MG63 (cell line): ENCODE measurements at places on chromosomes 3 and 15. TPM values are rescaled to one million over a fixed set of nuclear protein-coding genes. Genes with fewer than 3 reads are reported as not detected.

The C3orf33 gene
- 5.1 and 11.5 TPM in 2 replicates for total RNA-seq

The SLC22A13 gene
- not detected in 2 replicates for total RNA-seq

The B3GALNT1 gene
- 36.9 and 70.2 TPM in 2 replicates for total RNA-seq

The ZIC1 gene
- 24.3 and 31.9 TPM in 2 replicates for total RNA-seq

DNA sequence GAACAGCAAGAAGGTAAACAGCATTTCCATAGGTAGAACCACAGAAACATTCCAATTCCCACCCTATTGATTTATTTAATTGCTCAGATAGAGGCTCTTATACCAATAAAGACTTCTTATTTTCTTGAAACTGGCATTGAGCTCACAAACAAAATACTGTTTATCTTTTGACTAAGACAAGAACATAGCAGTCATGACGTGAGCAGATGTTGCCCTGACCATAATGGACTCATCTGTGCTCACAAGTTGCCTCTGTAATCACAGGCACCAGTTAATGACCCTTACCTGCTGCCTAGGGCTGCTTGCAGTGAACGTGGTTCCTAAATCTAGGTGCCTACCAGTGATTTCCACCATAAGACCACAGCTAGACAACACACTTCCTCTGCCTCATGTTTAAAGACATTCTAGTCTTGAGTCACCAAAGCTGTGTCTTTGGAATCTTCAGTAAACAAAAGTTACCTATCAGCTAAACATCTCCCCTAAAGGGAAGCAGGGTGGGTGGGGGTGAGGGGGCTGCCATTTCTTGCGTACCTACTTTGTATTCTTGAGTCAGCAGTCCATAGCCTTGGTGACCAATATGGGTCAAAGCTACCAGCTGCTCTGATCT is 2.1 kb downstream of the FYCO1 start:
- no peak for DNase-seq

DNA sequence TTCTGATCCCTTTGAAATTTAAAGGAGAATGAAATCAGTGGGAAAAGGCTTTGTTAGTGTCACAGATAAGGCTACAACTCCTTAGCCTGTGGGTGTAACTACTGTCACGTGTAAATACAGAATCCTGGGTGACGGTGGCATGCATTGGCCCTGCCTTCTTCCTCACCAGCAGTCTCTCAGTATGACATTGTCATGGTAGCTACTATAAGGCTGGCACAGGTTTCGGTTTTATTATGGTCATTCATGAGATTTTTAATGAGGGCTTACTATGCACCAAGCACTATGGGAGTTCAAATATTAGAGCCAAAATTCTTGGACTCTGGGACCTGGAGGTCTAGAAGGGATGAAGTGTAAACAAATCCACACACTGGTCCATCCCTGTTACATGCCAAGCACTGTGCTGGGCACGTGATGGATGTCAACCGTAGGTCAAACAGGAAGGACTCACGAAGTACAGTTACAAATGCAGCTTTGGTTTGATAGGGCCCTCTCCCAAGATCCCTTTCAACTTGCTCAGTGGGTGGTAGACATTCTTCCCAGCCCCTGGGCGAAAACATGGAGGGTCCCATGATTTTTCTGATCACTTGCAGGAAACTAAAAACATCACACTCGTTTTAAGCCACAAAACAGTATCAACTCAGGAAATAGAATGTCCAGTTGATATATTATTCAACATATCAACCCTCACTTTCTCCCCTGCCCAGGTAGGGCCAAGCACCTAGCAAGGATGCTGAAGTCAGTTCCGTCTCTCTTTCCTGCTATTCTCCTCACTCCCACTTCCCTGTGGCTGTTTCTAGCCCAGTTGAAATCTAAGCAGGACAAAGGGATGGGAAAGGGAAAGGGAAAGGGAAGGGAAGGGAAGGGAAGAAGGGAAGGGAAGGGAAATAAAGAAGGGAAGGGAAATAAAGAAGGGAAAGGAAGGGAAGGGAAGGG is 25.3 kb downstream of the BFSP2 start:
- DNase-seq = no peak

DNA sequence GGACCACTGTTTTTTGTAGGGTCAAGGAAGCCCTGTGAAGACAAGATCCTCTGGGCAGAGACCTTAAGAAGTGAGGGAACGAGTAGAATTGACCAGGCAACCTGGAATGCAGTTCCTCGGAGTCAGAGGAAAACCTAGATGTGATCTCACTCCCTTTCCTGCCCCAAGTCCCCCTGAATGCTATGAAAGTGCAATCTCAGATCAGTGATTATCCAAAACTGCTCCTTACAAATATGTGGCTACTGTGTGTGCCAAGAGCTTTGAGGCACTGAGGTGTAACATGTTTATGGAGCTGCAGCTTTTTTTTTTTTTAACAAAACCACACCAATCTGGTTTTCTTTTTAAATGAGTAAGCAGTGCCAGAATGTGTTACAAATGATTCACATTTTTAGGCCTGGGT is 35.8 kb downstream of the THSD4 start:
- peak; percentile 48 for DNase-seq

DNA sequence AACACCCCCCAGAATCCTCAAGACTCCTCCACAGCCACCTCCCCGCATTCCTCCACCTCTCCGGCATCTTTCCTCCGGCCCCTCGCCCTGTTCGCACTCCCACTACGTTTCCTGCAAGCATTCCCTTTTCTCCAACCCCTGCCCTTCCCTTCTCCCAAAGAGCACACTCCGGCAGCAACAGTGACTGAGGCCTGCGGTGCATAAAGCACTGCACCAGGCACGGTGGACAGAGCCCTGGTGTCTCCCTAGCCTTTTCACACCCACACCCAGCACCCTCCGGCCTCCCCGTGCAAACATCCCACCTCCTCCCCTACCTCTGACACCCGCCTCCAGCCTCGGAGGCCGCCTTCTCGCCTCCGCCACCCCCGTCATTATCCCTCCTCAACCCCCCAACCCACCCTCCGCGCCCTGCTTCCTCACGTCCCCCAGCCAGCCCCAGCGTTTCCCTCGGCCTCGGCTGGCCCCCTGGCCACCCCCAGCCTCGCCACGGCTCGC is 577 bp downstream of the ZNF148 start:
- DNase-seq = peak; percentile 55

- no peak for DNase-seq
These were observed 384 bp upstream of the LEKR1 start for GRCh38 chr3:156825795-156826143.

The TICRR gene
- total RNA-seq = 3.3 and 4.0 TPM in 2 replicates

DNA sequence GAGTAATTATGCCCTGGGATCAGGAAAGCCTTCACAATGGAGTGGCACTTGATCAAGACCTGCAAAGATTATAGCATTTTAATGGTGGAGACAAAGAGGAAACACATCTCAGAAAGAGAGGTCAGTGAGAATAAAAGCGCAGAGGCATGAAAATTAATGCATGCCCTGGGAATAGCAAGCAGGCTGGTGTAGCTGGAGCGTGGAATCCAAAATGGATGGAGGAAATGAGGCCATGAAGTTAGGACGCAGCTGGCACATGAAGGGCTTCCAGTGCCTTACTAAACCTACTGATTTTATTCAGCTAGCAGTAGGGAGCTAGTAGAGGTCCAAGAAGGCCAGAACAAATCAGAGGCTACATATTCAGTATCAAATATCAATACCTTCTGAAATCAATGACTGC is 38.1 kb downstream of the TMEM212 start:
- no peak for DNase-seq

DNA sequence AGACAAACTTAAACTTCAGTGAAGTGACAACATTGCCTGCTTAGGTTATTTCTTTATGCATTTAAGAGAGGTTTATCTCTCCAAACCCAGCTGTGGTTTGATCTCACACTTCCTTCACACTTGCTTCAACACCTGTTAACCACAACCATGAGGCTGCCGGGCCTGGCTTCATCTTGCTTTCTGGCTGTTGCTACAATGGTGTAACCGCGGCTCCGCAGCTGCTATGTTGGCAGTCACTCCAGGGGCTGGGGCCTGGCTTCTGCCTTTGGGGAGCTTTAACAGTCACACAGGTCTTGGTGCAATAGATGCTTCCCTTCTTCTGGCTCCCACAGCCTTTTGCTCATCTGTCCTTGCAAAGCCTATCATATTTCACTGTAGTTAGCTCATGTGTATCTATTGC is 72.9 kb upstream of the MNS1 start:
- peak; percentile 10 for DNase-seq

DNA sequence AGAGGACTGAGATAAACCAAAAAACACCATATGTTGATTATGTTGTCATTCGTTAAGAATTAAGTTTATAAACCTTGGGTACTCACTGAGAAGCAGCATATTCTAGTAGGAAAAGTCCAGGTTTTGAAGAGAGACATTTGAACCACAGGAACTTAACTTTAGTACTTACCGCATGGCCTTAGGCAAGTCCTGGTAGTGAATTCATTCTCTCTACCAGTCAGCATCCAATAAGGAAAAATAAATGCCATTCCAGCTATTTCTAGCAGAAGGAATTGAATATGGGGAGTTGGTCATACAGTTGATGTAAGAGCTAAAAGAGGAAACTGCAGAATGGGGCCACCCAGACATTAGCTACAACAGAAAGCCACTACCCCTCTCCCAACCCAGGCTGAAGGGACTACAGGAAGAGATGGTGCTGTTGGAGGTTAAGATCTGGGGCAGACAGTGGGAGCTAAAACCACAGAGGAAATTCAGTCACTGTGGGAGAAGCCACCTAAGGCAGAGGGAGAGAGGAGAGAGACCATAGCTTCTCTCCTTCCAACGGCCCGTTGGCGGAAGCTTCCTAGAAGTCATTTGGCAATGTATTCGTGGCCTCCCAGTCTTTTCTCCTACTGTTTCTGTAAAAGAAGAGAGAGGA is 133.8 kb upstream of the RARB start:
- no peak for DNase-seq

The CCDC39 gene
- not detected in 2 replicates for total RNA-seq

The C3orf70 gene
- not detected in 2 replicates for total RNA-seq

DNA sequence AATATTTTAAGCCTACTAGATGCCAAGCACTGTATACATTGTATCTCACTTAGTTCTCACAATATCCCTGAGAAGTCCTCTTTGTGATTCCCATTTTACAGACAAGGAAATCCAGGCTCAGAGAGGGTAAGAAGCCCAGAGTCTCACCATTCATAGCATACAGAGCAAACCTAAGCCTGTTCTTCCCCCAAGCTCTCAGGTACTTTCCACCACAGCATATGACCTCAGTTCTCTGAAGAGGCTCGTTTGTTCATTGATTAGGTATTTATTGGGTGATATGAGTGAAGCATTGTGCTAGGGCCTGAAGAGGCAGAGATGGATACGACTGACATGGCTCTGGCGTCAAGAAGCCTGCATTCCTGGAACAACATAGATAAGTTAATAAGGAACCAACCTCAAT is 310.9 kb upstream of the UMPS start:
- DNase-seq = no peak

- no peak for DNase-seq
These were observed 308.8 kb downstream of the NEK10 start for GRCh38 chr3:27060336-27060735.

DNA sequence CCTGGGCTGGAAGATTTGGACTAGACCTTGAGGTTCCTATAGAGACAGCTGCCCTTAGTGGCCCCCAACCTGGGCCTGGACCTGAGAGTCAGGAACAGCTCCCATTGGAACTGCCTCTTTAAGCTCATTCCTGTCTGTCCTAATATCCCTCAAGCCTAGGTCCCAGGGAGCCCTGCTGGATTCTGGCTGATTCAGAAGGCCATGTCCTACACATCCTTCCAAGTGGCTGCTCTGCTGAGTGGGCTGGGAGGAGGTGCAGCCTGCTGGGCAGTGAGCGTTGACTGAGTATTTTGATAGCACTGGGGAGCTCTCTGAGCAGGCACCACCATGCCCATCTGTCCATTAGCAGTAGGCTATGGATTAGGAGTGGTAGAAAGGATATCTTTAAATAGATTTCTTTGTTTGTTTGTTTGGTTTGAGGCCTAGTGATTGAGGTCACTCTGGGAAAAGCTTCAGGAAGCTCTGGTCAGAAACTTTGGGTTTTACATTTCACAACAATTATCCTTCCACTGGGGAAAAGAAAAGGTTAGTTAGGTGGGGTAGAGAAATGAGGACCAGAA is 54.6 kb upstream of the ATOSA start:
- peak; percentile 41 for DNase-seq

DNA sequence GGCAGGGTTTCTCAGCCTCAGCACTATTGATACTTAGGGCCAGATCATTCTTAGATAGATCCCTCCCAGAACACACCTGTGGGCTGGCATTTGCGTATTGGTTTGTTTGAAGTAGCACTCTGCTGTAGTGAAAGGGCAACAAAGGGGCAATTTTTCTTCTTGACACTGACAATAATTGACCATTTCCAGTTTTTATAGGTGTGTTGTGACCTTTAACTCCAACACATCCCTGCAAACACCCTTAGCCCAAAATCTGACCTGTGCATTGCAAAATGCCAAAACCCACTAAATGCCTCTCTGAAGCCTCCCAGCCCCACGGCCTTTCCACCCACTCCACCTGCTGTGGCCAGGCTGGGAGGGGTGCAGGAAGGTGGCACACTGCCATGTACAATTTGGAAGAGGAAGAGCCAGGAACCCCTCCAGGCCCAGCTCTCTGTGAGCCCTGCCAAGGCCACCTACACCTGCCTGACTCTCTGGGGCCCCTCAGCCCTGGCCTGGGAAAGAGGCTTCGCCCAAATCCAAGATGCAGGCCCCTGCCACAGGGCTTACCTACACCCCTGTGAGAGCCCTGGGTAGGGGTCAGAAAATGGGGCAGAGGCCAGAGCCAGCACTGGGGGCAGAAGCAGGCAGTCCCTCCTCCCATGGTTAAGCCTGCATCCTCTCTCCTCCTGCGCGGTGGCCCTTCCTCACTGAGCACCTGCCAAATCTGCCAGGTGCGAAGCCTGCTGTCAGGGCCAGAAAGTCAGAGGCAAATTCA is 9.6 kb upstream of the CYP11A1 start:
- no peak for DNase-seq

DNA sequence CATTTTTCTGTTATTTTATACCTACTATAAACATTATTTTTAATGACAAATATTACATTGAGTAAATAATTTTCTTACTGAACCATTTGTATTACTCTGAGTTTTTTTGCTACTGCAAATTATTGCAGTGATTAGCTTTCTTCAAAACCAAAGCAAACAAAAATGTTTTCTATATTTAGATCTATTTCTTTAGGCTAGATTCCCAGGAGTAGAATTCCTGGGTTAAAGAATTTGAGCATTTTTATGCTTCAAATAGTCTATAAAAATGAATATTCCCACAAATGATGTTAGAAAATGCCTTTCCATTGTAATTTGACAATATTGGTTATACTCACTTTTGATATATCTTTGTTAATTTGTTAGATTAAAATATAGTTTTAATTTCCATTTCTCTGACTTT is 76.8 kb downstream of the LEKR1 start:
- DNase-seq = no peak

- DNase-seq = peak; percentile 3
These were observed 617.6 kb upstream of the UBE2E2 start for GRCh38 chr3:22585504-22585903.

The TRPM1 gene
- not detected in 2 replicates for total RNA-seq

GRCh38 chr3:8492744-8493511 is 8.7 kb upstream of the LMCD1 start:
- no peak for DNase-seq

The CLEC3B gene
- 0.10 and 2.0 TPM in 2 replicates for total RNA-seq
